ENCODE measurements at places on chromosomes 6 and 20. TPM values are rescaled to one million over a fixed set of nuclear protein-coding genes. Genes with fewer than 3 reads are reported as not detected.

DNA sequence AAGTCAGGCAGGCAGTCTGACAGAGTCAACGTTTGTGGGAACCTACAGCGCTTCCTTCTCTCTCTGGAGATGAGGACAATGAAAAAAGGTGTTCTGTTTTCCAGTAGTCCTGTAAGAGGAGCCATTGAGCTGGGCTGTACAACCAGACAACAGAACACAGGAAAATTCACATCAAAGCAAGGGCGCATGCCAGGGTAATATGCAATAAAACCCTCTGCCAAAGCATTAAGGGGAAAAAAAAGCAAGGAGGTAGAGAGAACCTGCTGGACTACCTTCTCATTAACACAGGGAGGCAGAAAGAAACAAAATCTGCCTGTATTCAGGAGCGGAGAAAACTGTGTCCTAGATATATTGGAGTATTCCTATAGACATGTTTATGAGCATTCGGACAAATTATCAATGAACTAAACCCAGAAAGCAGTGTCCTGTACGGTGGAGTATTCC, 1.3 kb downstream of the RNF24 start:
- no peak for DNase-seq

GRCh38 chr20:45392733-45393132, 14.6 kb upstream of the TP53TG5 start:
- no peak for DNase-seq

- DNase-seq = peak; percentile 30
Observed at GRCh38 chr20:52972965-52973819, 1.0 kb downstream of the TSHZ2 start.

GRCh38 chr6:135234492-135234780, 53.3 kb downstream of the MYB start:
- DNase-seq = no peak

DNA sequence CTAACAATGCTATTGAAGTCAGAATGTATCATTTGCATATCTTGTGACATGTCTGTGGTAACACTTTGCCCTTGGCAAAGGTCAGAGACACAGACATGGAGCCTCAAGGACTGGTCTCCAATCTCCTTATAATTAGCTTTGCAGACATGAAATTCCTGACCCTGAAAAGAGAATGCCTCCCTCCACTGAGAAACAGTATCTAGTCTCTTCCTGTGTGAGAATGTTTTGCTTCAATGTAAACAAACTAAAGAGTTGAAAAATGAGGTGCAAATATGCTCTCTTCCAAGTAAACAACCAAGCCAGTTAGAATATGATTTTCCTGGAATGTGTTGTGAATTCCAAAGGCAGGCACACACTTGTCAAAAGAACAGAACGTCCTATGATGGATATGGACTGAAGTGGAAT, 407.1 kb upstream of the MARCKS start:
- DNase-seq = no peak

DNA sequence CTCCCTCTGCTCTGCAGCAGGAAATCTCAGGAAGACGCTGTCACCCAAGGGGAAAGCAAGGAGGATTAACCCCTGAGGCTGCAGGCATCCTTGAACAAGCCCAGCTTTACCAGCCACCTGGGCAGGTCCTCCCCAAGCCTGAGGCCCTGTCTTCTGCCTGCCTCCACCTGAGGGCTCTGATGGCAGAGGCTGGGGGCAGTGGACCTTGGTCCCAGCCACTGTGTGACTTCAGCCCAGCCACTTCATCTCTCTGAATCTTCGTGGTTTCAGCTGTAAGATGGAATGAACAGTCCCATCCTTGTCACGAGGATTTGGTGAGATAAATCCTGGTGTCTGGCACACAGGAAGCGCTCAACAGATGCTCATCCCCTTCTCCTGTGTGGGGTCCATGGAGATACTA, 8.5 kb upstream of the VSTM2L start:
- no peak for DNase-seq

DNA sequence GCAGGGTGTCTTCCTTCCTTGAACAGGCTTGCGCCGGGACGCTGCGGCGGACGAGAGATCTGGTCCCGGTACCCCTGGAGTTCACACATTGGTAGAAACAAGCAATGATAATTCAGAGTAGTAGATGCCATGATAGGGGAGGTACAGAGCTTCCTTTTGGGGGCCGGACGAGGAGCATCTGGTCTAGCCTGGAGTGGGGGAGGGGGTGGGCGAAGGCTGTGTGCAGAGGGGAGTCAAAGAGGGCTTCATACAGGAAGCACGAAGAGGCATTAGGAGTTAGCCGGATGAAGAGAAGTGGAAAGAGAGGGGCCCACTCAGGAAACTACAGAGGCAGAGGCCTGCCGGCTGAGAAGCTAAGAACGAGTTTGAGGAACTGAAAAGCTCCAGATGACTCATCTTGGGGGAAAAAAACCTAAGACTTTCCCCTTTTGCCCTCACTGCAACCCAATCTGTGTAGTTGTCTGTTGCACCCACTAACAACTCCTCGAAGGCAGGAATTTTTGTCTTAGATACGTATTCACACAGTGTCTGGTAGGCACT, 611 bp downstream of the CNPY3 start:
- DNase-seq = no peak

DNA sequence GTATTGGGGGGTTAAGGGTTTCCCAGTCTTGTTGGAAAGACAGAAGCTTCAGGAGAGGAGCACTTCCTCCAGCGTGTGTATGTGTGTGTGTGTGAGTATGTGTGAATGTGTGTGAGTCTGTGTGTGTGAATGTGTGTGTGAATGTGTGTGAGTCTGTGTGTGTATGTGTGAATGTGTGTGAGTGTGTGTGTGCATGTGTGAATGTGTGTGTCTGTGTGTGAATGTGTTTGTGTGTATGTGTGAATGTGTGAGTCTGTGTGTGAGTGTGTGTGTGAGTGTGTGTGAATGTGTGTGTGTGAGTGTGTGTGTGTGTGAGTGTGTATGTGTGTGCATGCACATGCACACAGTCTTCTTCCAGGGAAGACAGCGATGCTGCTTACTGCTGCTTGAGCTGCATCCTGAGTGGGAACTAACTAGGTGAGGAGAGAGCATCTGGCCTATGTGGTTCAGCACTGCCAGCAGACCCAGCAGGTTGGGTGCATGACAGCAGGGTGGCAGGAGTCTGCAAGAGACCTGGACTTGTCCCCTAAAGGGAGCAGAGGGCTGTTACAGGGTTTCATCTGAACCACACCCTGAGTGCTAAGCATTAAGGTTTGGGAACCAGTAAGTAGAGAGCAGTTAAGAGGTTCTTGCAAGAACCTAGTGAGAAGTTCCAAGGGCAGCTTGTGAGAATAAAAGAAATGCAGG, 22.7 kb upstream of the CCND3 start:
- no peak for DNase-seq

DNA sequence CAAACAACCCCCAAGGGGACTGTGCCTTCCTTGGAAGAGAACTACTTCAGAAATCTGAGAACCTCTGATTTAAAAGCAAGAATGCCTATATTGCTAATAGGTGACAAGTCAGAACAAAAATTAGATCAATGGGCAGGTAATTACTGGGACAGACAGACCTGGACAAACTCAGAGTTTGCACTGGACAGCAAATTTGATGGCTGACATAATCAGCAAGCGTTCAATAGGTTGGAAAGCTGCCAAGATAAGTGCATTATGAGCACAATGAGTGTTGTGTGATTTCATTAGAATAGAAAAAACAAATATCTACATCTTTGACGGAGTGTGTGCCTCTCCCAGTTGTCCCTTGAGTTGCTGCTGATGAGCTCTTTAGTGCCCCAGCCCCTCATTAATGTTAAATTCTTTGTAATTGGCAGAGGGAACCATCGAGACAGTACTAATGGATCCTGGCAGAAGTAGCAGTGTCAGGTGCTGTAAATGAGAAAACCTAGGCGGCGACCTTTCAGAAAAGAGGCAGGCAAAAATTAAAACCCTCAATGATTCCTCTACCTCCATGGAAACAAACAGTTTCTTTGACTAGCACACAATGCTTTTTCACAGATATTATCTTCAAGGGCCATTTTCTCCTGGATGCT, 116.5 kb upstream of the COL21A1 start:
- DNase-seq = no peak

GRCh38 chr20:46108435-46108841, 9.7 kb upstream of the CD40 start:
- no peak for DNase-seq

DNA sequence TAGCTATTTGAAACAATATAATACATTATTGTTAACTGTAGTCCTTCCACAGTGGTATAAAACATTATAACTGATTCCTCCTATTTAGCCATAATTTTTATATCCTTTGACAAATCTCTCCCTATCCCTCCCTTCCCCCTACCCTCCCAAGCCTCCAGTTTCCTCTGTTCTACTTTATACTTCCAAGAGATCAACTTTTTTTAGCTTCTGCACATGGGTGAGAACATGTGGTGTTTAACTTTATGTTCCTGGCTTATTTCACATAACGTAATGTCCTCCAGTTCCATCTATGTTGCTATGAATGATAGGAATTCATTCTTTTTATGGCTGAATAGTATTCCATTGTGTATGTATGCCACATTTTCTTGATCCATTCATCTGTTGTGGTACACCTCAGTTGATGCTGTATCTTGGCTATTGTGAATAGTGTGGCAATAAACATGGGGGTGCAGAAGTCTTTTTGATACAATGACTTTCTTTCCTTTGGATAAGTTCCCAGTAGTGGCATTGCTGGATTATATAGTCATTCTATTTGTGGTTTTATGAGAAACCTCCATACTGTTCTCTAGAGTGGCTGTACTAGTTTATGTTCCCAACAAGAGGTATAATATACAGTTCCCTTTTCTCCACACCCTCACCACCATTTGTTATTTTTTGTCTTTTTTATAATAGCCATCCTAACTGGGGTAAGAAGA, 205.0 kb downstream of the KCNQ5 start:
- no peak for DNase-seq

- DNase-seq = no peak
Observed at GRCh38 chr20:44393608-44394451, 38.3 kb downstream of the HNF4A start.

DNA sequence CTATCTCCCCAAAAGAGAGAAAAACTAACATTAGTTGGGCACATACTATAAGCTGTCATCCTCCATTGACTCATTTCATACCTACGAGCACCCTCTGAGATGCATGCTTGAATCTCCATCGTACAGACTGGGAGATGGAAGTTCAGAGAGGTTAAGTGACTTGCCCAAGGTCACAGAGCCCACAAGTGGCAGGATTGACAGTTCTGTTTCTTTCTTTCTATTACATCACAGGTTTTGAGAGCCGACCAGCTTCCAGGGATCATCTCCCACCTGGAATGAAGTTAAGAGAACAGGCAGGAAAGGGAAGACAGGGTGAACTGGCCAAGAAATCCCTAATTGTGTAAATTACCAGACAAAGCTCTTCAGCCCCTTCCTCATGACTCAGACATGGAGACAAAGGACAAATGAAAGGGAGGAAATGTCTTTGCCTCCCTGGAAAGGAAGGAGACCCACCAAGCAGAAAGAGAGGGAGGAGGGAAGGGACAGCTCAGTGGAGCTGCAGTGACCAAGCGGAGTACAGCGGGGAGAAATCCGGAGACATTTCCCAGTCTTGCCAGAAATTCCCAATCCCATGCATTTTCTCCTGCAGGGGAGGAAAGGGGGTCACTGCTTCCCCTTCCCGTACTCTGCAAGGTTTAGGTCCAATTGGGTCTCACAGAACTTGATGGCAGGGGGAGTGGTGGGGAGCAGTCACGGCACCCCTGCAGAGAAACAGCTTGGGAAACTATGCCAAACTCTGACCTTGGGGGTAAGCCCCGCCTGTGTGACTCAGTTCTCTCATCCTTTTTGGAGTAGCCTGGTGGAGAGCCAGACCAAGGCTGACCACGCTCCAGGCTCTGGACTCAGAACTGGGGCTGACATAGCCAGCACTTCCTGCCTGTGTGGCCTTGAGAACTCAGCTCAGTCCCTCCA, 154.3 kb downstream of the ANKRD60 start:
- DNase-seq = no peak

DNA sequence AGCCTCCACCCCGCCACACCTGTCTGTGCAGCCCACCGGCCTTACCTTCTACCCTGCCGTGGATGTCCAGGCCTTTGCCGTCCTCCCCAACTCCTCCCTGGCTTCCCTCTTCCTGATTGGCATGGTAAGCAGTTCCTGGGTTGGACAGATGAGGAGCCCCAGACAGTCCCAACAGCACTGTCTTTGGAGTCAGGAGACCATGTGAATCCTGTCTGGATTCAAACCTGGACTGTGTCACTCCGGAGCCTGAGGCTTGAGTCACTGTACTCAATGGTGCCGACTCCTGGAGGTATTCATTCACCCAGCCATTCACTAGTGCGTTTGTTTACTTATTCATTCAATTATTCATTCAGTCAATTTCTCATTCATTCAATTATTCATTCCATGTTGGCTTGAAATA, 20.0 kb upstream of the LBP start:
- no peak for DNase-seq

- DNase-seq = no peak
Observed at GRCh38 chr20:24718696-24719095, 230.4 kb upstream of the CST7 start.

DNA sequence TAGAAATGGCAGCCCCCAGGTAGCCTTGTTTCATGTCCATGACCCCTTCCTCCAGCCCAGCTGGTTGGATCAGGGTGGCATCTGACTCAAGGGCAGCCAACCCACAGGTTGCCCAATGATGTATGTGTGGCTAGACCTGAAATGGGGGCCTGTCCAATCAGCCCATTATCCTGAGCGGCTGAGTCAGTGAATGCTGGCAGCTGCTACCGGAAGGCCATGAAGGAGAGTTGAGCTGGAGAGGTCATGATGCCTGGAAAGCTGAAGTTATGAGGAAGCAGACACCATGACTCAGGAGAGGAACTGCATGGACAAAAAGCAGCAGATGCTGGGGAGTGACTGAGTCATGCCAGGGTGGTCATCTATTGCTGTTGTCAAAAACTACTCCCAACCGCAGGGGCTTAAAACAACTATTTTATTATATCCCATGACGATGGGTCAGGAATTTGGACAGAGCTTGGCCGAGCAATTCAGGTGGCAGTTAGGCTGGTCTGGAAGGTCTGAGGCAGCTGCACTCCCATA, 67.3 kb downstream of the MDGA1 start:
- no peak for DNase-seq

- no peak for DNase-seq
Observed at GRCh38 chr6:6715465-6715864, 126.9 kb downstream of the LY86 start.

GRCh38 chr6:3442431-3443220, 14.2 kb downstream of the SLC22A23 start:
- DNase-seq = no peak

GRCh38 chr20:54643761-54644160, 168.4 kb downstream of the DOK5 start:
- no peak for DNase-seq

GRCh38 chr6:45084257-45084656, 243.9 kb upstream of the RUNX2 start:
- no peak for DNase-seq

The FAM120B gene
- total RNA-seq = 49.3 TPM

The CSNK2A1 gene
- 185 TPM for total RNA-seq

The CST5 gene
- not detected for total RNA-seq

The CFB gene
- total RNA-seq = 3.9 TPM

The OPRL1 gene
- total RNA-seq = 1.5 TPM

The WFDC12 gene
- not detected for total RNA-seq

The MYL9 gene
- 31.0 TPM for total RNA-seq

The CLPSL1 gene
- not detected for total RNA-seq

The PRR3 gene
- total RNA-seq = 16.6 TPM

The EEF1A1 gene
- 12,032 TPM for total RNA-seq

The TRAPPC3L gene
- not detected for total RNA-seq

Measured in progenitor cell of endocrine pancreas (in vitro differentiated cells).